ENCODE measurements at places on chromosomes 7 and 10.

GRCh38 chr7:134458341-134458805, 527 bp downstream of the AKR1B1 start:
- DNase-seq = peak; percentile 51

- DNase-seq = no peak
These were observed 25.9 kb downstream of the DNAJB12 start for GRCh38 chr10:72328829-72329204.

DNA sequence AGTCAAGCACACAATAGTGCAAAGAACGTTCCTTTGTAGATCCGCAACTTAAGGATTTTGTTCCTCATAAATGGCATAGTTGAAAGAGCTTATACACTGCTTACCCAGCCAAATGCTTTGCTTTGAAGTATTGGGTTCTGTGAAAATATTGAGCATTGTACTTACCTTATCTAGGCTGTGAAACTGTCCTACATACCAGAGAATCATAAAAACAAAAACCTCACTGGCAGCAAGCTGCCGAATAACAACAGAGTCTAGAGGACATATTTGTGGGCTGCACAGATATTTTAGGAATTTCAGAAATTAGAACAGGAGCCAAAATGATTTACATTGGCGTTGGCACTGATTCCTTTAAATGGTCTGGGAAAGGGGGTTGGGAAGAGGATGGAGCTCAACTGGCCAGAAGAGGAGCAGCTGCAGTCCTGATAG, 174.8 kb downstream of the RTKN2 start:
- no peak for DNase-seq

DNA sequence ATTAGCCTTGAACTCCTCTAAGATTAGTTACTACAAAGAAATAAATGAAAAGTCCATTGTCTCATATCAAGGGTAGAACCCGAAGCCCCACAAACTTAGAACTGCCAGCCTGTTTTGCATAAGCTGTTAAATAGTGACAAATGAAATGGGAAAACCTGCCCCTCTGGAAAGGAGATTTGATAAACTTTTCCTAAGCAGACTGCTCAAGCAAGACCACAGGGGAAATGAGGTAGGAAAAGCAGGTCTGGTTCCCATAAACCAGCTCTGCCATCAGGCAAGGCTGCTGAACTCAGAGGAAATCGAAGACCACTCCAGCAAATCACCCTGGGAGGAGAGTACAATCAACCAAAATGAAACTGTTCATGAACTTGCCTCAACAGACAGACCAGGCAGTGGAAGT, 181.5 kb upstream of the AOAH start:
- DNase-seq = no peak

- DNase-seq = no peak
These were observed 72.3 kb downstream of the AMZ1 start for GRCh38 chr7:2760098-2760889.

DNA sequence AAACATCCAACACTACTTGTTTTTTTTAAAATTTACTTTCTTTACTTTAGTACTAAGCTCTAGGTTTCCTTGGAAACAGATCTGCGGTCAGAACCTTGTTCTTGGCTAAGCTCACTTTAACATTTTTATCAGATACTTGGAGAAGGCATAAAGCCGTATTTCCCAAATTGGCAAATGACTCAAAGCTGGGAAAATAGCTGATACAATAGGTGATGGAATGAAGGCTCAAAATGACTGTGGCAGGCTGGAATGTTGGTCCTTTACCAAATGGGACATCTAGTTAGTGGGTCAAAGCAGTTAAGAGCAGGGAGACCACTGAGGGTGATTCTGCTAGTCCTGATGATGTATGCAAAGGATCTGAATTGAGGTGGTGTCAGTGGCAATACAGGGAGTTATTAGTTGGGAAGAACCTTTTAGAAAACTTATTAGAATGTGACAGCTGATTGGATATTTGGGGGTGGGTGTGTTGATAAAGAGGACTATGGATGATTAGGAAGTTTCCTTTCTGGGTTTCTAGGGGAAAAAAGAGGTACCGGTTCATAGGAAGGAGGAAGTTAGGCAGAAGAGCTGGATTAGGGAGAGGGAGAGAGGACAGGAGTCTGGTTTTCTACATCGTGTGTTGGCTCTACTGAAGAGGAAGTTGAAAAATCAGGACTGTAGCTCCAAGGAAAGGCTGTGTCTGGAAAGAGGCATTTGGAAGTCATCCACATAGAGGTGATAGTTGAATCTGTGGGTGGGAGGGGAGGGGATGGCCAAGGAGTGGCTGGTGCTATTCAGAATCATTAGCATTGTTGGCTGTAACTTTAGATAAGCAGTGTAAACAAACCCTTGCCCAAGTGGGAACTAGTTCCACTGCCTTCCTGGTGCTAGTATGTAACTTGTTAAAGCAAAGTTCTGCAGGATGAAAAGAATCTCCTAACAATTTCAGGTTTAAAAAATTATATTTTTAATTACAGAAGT, 13.1 kb downstream of the PLCE1 start:
- no peak for DNase-seq

GRCh38 chr7:112283382-112283910, 77.0 kb downstream of the ZNF277 start:
- no peak for DNase-seq

- DNase-seq = no peak
These were observed 105.2 kb upstream of the PPIF start for GRCh38 chr10:79241990-79242619.

DNA sequence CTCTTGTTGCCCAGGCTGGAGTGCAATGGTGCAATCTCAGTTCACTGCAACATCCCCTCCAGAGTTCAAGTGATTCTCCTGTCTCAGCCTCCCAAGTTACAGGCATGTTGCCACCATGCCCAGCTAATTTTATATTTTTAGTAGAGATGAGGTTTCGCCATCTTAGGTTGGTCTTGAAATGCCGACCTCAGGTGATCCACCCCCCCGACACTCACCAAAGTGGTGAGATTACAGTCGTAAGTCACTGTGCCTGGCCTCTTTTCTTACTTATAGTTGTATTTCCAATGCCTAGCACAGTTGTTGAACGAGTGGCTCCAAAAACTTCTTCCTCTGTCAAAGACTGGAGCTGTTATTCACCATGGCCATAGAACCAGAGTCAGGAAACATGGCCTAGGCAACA, 6.7 kb downstream of the RNF216 start:
- no peak for DNase-seq

DNA sequence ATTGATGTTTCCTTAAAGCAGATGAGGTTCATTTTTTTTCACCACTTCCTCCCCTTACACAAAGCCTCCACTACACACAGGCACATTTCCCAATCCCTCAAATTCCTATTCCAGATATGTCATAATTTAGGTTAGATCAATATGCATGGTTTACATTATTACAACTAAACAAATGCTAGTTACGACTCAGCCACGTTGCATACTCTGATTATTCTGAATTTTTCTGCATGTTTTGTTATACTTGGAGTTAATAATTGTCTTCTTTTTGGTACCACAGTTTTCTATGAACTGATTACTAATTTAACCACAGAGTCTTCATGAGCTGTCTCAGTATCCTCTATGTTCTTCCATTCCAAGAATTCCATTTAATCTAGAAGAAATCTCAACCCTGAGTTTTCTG, 4.4 kb upstream of the BICC1 start:
- no peak for DNase-seq

DNA sequence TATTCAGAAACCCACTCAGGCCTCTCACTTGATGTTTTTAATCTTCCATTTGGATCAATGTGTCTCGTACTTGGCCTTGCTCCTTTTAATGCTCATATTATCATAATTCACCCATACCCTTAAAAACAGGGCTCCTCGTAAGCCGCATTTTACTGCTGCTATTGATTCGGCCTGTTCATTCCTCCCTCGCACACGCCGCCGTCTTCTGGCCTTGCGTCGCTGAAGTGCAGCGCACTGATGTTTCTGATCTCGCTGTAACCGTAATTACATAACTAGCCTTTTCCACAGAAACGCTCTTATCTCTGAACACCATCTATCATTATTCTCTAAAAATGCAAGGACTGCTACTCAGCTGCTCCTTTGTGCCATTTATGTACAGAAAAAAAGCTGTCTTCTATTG, 544.5 kb upstream of the FOXK1 start:
- DNase-seq = no peak

- no peak for DNase-seq
These were observed 182.2 kb downstream of the CAMK1D start for GRCh38 chr10:12531305-12532220.

GRCh38 chr10:17029581-17030271, 99.9 kb downstream of the CUBN start:
- peak; percentile 73 for DNase-seq

GRCh38 chr7:83821866-83822265, 172.9 kb upstream of the SEMA3E start:
- no peak for DNase-seq

DNA sequence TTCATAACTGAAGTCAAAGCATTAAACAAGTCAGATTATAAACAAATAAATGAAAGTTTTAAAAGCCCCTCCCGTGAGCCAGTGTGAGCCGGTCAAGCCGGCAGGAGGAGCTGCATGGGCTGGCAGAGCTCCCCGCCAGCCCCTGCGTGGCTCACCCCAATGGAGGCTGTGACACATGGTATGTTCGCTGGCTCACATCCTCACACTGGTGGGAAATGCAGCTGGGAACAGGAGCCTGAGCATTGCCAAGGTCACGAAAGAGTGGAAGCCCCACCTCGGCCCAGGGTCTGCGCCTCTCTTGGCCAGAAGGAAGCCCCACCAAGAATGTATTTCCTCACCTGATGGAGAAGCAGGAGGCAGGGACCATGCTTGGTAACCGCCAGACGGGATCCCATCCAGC, 261.7 kb upstream of the TCERG1L start:
- DNase-seq = no peak

GRCh38 chr10:127117125-127117524, 79.3 kb downstream of the INSYN2A start:
- no peak for DNase-seq

DNA sequence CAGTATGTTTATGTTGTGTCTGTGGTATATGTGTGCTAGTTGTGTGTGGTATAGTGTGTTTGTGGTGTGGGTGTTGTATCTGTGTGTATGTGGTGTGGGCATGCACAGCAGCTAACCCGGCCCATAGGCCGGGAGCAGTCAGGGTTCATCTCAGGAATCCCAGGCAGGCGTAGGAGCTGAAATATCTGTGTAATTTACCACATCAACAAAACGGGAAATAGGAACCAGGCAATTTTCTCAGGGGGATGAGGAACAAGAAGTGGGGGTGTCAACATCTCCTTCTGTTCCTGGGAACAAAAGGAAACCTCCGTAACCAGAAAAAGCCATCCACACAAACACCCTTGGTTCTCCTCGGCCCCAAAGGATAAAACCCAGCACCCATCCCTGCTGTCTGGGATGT, 24.5 kb upstream of the ZNF488 start:
- no peak for DNase-seq

- DNase-seq = no peak
These were observed 103.2 kb upstream of the CTBP2 start for GRCh38 chr10:125263551-125263950.

DNA sequence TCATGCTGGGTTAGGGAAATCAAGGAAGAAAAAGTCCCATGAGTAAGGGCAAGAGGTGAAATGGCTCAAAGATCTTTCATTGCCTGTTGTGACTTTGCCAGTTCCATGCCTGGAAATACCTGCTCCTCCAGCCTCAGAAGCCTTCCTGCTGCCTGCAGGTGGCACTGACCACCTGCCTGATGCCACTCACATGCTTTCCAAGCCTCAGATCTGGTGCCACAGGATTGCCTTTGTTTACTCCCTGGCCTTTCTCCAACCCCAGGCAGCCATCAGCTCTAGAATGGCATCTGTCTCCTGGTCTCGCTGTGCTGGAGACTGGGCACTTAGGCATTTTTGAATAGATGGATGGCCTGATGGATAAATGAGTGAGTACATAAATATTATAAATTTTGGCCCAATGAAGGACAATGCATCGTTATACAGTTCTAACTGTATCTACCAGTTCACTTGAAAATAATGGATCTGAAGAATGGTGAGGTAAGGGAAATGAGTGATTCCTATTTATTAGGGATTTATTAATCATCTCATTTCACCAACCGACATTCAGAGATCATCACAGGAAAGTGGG, 657.2 kb downstream of the INHBA start:
- no peak for DNase-seq

- no peak for DNase-seq
These were observed 201.9 kb downstream of the BMPER start for GRCh38 chr7:34107276-34107675.

DNA sequence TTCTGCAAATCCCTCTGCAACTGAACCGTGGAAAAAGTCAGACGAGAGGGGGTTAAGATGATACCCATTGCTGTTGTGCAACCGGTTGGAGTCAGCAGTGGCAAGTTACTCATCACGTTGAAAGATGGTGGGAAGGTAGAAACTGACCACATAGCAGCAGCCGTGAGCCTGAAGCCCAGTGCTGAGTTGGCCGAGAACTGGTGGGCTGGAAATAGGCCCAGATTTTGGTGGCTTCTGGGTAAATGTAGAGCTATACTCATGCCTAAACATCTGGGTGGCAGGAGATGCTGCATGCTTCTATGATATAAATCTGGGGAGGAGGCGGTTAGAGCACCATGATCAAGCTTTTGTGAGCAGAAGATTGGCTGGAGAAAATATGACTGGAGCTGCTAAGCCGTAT, 78.6 kb downstream of the ARL5B start:
- DNase-seq = no peak

- DNase-seq = no peak
These were observed at the start of gene TAS2R41 for GRCh38 chr7:143477501-143478150. Gene TAS2R41, plus strand, starts transcription at chr7:143477873. Its CDS starts 0 bp downstream, at chr7:143477873.

DNA sequence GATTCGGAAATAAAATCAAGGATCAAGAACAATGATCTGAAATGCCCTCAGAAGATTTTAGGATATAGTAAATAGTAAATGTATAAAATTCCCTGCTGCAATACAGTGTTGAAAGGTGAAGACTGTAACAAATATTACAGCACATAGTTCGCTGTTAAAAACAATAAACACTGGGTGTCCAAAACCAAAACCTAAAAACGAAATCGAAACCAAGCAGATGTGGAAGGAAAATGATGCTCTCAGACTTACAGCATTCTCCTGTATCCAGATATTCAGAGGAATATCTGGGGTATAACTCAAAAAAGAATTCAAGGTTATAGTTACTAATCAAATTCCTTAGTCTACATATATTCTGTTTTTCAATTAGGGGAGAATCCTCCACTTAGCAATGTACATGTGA, 708.1 kb upstream of the PCDH15 start:
- no peak for DNase-seq

GRCh38 chr10:108982159-108982558, 941.2 kb downstream of the XPNPEP1 start:
- DNase-seq = no peak

- no peak for DNase-seq
These were observed 832 bp downstream of the XRCC2 start for GRCh38 chr7:152674860-152675758.

DNA sequence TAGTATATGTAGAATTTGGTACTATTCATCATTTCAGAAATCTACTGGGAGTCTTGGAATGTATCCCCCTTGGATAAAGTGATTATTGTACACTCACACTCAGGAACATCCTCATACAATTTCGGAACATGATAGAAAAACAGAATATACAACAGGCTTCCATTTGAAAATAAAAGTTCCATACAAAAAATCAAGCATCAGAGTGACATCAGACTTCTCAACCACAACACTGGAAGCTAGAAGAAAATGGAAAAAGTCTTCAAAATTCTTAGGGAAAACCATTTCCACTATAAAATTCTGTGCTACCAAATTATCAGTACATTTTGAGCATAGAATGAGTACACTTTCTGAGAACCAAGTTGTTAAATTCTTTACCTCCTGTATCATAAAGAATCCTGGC, 8.8 kb downstream of the LYZL1 start:
- no peak for DNase-seq
